ENCODE measurements at places on chromosomes 13 and 19.

DNA sequence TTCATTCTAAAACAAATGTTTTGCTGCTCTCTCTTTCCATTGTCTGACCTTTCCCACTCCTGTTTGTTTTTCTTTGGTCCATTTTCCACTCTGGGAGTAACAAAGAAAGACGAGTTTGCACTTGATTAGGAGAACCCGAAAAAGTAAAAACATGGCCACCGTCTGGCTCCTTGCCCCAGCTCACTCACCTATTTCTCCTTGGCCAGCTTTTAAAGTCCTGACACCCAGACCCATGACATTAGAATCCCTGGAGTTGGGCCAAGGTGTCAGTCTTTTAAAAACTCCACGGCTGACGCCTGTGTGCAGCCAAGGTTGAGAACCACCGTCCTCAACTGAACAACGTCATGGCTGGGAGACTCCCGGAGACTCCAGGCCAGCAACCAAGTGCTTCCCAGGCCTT is 63.6 kb upstream of the FLT1 start:
- peak; percentile 21 for DNase-seq
- no peaks in the 10 kb centered on the region for H3K36me3 ChIP-seq
- no peak overlapping the region for H3K27ac ChIP-seq
- no peaks in the 10 kb centered on the region for H3K27me3 ChIP-seq
- H3K4me3 ChIP-seq: no peak overlapping the region

- H3K4me1 ChIP-seq: no peaks in the 10 kb centered on the region
- H3K36me3 ChIP-seq: no peaks in the 10 kb centered on the region
- no peak overlapping the region for H3K4me3 ChIP-seq
- H3K27me3 ChIP-seq: no peaks in the 10 kb centered on the region
These were observed 11.9 kb downstream of the MEIS3 start for GRCh38 chr19:47407417-47407774.

DNA sequence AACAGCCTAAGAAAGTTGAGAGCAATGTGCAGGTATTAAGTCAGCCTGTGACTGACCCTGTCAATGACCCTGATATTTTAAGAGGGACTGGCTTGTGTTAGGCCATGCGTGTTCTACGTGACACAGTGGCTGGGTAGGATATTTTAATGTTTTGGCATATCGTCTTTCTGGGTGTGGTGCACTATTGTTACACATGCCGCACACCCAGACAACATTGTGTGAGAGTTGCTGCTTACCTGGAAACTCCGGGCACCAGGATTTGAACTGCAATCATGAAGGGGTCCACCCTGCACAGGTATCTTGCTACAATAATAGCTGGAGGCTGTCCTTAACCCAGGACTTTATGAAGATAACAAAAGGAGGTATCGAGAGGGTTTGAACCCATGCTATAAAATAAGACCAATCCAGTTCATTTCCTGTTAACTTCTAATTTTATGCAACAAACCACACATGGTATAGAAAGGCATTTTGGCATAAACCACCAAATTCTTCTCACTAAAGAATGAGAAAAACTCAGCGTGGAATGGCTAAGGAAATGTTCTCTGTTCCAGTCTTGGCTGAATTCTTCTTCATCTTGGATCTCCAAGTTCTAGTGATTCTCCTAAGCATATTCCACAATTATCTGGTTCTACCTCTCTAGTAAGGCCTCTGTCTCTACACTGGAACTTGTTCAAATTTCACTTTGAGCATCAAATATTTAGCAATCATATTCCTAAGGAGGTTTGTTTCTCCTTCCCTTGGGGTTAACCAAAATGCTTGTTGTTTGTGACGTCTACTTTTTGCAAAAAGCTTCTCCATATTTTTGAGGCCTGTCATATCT is 38.7 kb upstream of the POMP start:
- no peaks in the 10 kb centered on the region for H3K4me1 ChIP-seq
- no peaks in the 10 kb centered on the region for H3K36me3 ChIP-seq
- peak; percentile 48 for DNase-seq

GRCh38 chr13:114025405-114025713 is 51.5 kb upstream of the C13orf46 start:
- H3K36me3 ChIP-seq: no peaks in the 10 kb centered on the region
- DNase-seq: no peak
- no peak overlapping the region for H3K4me3 ChIP-seq
- no peak overlapping the region for H3K27ac ChIP-seq

GRCh38 chr19:38786572-38787265 is 2.3 kb upstream of the LGALS7B start:
- no peaks in the 10 kb centered on the region for H3K4me1 ChIP-seq
- H3K36me3 ChIP-seq: no peaks in the 10 kb centered on the region
- DNase-seq: no peak
- no peaks in the 10 kb centered on the region for H3K27me3 ChIP-seq

GRCh38 chr19:38514812-38515633 is 81.5 kb downstream of the RYR1 start:
- H3K4me3 ChIP-seq: no peak overlapping the region
- no peak overlapping the region for H3K27ac ChIP-seq
- no peaks in the 10 kb centered on the region for H3K36me3 ChIP-seq
- H3K27me3 ChIP-seq: no peaks in the 10 kb centered on the region
- no peaks in the 10 kb centered on the region for H3K4me1 ChIP-seq
- DNase-seq: peak; percentile 65

DNA sequence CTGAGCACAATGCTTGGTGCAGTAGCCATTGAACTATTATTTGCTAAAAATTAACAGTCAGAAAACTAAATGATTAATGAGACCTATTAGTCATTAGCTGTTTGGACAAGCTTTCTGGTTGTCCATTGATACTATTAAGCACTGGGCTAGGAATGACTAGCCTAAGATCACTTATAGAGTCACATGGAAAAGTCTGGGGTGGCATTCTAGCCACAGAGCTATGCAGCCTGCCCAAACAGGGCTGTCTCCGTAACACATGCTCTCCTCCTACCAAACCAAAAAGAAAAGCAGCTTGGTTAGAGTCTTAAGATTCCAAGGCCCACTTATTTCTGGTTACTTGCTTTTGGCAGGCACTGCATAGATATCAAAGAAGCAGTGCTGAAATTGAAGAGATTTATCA is 193.5 kb upstream of the NBEA start:
- peaks cover 38% of the 10 kb centered on the region for H3K27me3 ChIP-seq
- H3K4me3 ChIP-seq: no peak overlapping the region
- DNase-seq: peak; percentile 60
- no peaks in the 10 kb centered on the region for H3K36me3 ChIP-seq
- peaks cover 6% of the 10 kb centered on the region for H3K4me1 ChIP-seq
- no peak overlapping the region for H3K27ac ChIP-seq

DNA sequence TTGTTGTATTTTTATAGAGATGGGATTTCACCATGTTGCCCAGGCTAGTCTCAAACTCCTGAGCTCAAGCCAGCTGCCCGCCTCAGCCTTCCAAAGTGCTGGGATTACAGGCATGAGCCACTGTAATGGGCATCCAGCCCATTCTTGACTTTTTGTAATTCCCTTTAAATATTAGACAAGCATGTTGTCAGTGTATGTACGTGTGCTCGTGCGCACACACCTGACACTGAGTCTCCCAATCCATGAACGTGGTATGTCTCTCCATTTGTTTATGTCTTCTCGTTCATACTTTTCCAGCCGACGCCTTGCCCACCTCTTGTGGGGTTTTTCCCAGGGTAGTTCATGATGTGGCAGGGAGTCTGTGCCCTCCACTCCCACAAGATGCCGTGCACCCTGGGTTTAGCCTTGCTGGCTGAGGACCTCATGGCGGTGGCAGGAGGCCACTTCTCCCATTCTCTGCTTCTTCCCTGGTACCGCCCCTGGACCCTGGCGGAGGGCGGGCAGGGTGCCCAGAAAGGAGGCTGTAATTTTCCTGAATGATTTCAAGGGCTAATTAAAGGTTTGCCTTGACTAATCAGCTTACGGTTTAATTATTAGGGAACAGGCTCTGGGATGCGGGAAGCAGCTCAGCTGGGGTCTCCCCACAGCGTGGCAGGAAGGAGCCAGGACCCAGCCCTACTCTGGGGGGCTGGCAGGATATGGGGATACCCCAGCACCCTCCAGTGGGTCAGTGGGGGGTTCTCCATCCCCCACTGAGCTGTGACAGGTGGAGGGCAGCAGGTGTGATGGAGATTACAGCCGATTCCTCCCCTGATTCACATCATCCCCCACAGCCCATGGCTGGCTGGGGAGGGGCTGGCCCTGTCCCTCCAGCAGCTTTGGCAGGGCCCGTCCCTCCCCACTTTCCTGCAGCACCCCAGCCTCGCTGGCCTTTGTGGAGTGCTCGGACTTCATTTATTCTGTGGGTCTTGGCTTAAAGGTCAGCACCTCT is 12.9 kb downstream of the PAK4 start:
- H3K4me3 ChIP-seq: no peak overlapping the region
- peaks cover 40% of the 10 kb centered on the region for H3K4me1 ChIP-seq
- H3K27ac ChIP-seq: peak overlapping the region; percentile 86
- no peaks in the 10 kb centered on the region for H3K27me3 ChIP-seq
- DNase-seq: no peak

DNA sequence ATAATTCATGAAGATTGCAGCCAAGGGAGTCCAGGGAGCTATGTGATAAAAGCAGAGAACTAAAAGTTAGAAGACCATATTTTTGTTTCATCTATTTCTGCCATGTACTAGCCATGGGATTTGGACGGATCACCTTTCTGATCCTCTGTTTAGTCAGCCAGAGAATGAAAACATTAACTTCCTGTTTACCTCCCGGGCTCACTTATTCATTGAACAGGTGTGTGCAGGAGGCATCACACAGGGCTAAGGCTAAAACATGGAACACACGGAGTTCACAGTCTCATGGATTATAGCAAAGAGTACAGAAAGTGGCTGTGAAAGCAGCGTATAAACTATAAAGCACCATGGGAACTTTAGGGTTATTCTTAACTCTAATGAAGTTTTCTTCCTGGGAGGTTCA is 96.8 kb downstream of the GPR12 start:
- H3K4me3 ChIP-seq: no peak overlapping the region
- no peak for DNase-seq
- H3K36me3 ChIP-seq: no peaks in the 10 kb centered on the region
- H3K4me1 ChIP-seq: no peaks in the 10 kb centered on the region
- H3K27me3 ChIP-seq: no peaks in the 10 kb centered on the region

DNA sequence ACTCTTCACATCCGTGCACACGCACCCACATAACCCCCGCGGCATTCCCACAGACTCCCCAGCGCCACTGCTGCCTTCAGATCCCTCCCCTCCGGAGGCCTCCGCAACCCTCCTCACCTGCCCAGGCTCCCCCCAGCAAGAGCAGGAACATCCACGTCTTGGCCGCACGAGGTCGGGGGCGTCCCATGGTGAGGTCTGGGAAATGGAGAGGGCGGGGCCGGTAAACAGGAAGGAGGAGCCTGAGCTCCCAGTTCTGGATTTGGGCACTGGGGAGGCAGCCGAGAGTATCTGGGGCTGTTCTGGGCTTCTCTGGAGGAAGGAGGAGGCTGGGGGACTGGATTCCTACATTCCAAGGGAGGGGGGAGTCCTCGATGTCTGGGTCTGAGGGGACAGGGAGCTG is 423 bp downstream of the KLK8 start:
- no peaks in the 10 kb centered on the region for H3K4me1 ChIP-seq
- H3K27ac ChIP-seq: no peak overlapping the region
- no peak overlapping the region for H3K4me3 ChIP-seq
- no peaks in the 10 kb centered on the region for H3K36me3 ChIP-seq
- DNase-seq: no peak

- no peak overlapping the region for H3K27ac ChIP-seq
- H3K36me3 ChIP-seq: no peaks in the 10 kb centered on the region
- DNase-seq: no peak
- no peaks in the 10 kb centered on the region for H3K4me1 ChIP-seq
- H3K27me3 ChIP-seq: peaks cover 12% of the 10 kb centered on the region
These were observed 6.1 kb downstream of the DENND1C start for GRCh38 chr19:6475321-6476108.

DNA sequence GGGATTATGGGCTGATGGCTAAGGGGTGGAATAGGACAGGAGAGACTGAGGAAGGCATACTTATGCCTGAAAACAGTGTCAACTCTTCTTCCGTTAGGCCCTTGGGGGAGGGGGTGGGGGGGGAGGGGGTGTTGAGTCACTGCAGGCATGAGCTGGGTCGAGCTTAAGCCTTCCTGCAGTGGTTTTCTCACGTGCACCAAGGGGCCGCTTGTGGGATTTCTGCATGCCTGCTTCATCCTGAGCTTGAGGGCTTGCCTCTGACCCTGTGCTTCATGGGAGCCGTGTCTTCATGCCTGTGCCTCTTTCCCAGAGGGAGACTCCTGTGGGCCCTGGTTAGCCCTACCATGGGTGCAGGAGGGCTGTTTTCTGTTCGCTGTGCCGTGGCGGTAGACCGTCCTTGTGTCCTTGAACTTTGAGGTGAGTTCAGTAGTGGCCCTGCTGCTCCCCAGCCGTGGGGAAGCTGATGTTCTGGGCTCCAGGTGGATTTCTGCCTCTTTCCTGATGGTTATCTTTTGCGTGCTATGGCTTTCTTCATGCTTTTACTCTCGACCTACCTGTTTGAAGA is 186.1 kb downstream of the PCCA start:
- H3K27ac ChIP-seq: no peak overlapping the region
- no peaks in the 10 kb centered on the region for H3K4me1 ChIP-seq
- DNase-seq: no peak

DNA sequence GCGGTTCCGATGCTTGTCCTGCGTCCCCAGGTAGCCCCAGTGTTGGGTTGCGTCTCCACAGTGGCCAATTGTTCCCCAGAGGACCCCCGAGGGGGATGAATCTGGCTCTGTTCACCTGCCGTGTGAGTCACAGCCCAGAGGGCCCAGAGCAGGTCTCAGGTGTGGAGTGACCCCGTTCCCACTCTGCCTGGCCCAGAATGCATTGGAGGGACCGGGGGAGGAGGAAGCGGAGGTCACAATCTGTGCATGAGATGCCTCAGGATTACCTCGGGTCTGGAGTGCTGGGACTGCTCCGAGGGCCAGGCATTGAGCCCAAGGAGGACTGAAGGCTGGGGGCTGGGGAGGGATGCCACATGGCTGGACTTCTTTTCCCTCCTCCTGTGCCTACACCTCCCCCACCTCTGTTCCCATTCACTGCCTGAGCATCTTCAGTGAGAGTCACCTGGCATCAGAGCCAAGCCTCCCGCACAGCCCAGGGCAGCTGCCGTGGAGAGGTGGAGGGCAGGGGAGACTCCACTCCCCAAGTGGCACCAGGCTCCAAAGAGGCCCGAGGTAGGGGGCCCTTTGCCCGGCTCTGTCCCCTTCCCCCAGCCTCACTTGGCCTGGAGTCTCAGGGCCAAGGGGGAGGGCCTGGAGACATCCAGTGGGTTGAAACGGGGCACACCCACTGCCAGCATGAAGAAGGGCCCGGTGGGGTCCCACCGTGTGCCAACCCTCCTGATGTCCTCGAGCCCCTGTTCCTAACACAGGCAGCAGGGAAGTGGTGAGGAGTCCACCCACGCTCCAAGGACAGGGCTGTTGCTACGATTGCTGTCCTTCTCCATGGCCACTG is 81.1 kb downstream of the CHST8 start:
- H3K4me1 ChIP-seq: no peaks in the 10 kb centered on the region
- H3K27ac ChIP-seq: no peak overlapping the region
- no peaks in the 10 kb centered on the region for H3K36me3 ChIP-seq
- H3K27me3 ChIP-seq: no peaks in the 10 kb centered on the region
- H3K4me3 ChIP-seq: no peak overlapping the region
- DNase-seq: no peak

DNA sequence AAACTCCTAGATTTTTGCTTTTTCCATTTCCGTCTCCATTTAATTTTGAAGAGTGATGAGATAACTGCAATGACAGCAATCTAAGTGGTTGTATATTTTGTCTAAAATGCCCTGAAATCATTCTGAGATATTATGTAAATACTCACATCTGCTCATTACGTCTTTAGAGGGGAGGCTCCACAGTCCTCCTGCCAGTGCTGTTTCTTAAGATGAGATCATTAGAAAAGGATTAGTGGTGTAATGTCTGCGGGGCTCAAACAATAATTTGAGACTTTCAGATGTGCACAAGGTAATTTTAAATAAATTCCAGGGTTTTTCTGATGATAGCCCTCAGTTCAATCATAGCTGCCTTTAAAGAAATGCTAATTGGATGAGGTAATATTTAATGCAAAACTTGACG is 437.9 kb downstream of the FOXO1 start:
- no peak overlapping the region for H3K4me3 ChIP-seq
- H3K36me3 ChIP-seq: no peaks in the 10 kb centered on the region
- H3K4me1 ChIP-seq: peaks cover 10% of the 10 kb centered on the region
- DNase-seq: no peak
- H3K27me3 ChIP-seq: no peaks in the 10 kb centered on the region

All from cardiac muscle cell (in vitro differentiated cells and primary cell).